ENCODE measurements at places on chromosomes 16 and 17. TPM values are rescaled to one million over a fixed set of nuclear protein-coding genes. Genes with fewer than 3 reads are reported as not detected.

IGF2BP1 gene
- total RNA-seq, result 24.3 TPM

LLGL1 gene
- 50.0 TPM for total RNA-seq

SNAI3 gene
- not detected for total RNA-seq

KRT36 gene
- not detected for total RNA-seq

TMEM88 gene
- 3.3 TPM for total RNA-seq

ZP2 gene
- total RNA-seq, result not detected

TNFAIP1 gene
- 38.5 TPM for total RNA-seq

DOC2A gene
- total RNA-seq, result not detected

FOXL1 gene
- total RNA-seq, result 2.0 TPM

PRSS33 gene
- not detected for total RNA-seq

WSCD1 gene
- total RNA-seq, result not detected

ZFP3 gene
- 3.1 TPM for total RNA-seq

KCNH4 gene
- total RNA-seq, result not detected

TBC1D3K gene
- not detected for total RNA-seq

SBK1 gene
- not detected for total RNA-seq

SLC4A1 gene
- not detected for total RNA-seq

CBFA2T3 gene
- not detected for total RNA-seq

NMT1 gene
- 61.6 TPM for total RNA-seq

TEX14 gene
- total RNA-seq, result under 0.01 TPM

TBC1D3I gene
- under 0.01 TPM for total RNA-seq

HOXB5 gene
- total RNA-seq, result not detected

PROCA1 gene
- 0.22 TPM for total RNA-seq

STAC2 gene
- total RNA-seq, result not detected

MED13 gene
- 60.5 TPM for total RNA-seq

MFSD11 gene
- 46.2 TPM for total RNA-seq

SLFN14 gene
- not detected for total RNA-seq

DPEP3 gene
- total RNA-seq, result not detected

KRTAP9-3 gene
- total RNA-seq, result not detected

PTX4 gene
- total RNA-seq, result not detected

CYTH1 gene
- 51.1 TPM for total RNA-seq

ZSCAN10 gene
- not detected for total RNA-seq

ARHGAP23 gene
- total RNA-seq, result 39.5 TPM

YPEL2 gene
- total RNA-seq, result 13.6 TPM

KRT15 gene
- total RNA-seq, result 1.7 TPM

WNT9B gene
- not detected for total RNA-seq

IL17C gene
- total RNA-seq, result 0.39 TPM

AANAT gene
- not detected for total RNA-seq

SRCAP gene
- total RNA-seq, result 38.8 TPM

OTOP3 gene
- total RNA-seq, result not detected

FNDC8 gene
- total RNA-seq, result not detected

VPS25 gene
- total RNA-seq, result 77.0 TPM

DYNLL2 gene
- total RNA-seq, result 15.3 TPM

ZNF213 gene
- 13.2 TPM for total RNA-seq

CMTM2 gene
- not detected for total RNA-seq

DNAI2 gene
- not detected for total RNA-seq

PHF12 gene
- 35.3 TPM for total RNA-seq

KRT24 gene
- total RNA-seq, result 573 TPM

MYH2 gene
- total RNA-seq, result not detected

ZNF385C gene
- total RNA-seq, result not detected

RNF166 gene
- total RNA-seq, result 11.1 TPM

CCDC154 gene
- 0.33 TPM for total RNA-seq

SLC5A10 gene
- not detected for total RNA-seq

ANKS4B gene
- total RNA-seq, result not detected

All from placental epithelial cell (primary cell).